ENCODE measurements at places on chromosomes 2 and 18. TPM values are rescaled to one million over a fixed set of nuclear protein-coding genes. Genes with fewer than 3 reads are reported as not detected.

Gene ITPRIPL1
- 4.9 TPM for total RNA-seq

DNA sequence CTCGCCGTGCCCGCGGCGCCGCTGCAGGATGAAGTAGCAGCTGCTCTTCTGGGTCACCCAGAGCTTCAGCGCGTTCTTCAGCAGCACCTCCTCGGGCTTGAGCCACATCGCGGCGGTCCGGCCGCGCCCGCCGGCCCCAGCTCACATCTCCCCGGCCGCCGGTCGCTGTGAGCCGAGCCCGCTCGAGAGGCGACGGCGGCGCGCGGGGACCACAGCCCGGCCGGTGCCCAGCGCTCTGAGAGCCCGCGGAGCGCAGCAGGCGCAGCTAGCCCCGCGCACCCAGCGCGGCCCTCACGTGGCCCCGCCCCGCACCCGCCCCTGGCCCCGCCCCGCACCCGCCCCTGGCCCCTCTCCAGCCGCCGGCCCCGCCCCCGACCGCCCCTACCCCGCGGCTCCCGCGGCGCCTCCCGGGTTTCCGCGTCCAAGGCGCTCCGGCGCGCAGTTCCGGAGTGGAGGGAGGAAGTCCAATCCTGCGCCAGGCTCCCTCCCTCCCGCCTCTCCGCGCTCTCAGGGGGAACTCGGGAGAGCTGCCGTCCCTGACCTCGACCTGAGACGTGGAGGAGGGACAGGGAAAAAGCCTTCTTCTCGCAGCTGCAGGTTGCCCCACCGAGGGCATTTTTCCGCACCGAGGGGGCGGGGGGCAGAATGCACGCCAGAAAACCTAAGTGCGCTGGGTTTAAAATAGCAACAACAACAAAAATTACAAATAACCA, at the start of gene TBC1D8:
TBC1D8 (minus strand) TSS at position 237 of the 713 bp plus-strand sequence; CDS start at position 108, 129 bp downstream.
- DNase-seq: peak; percentile 84

Gene GMCL1
- 16.2 TPM for total RNA-seq

GRCh38 chr2:110973262-110973661, 147.5 kb upstream of the BCL2L11 start:
- DNase-seq: no peak

Gene SIGLEC15
- 0.18 TPM for total RNA-seq

Gene SPP2
- not detected for total RNA-seq

GRCh38 chr2:62450716-62451191, 55.2 kb downstream of the TMEM17 start:
- no peak for DNase-seq

DNA sequence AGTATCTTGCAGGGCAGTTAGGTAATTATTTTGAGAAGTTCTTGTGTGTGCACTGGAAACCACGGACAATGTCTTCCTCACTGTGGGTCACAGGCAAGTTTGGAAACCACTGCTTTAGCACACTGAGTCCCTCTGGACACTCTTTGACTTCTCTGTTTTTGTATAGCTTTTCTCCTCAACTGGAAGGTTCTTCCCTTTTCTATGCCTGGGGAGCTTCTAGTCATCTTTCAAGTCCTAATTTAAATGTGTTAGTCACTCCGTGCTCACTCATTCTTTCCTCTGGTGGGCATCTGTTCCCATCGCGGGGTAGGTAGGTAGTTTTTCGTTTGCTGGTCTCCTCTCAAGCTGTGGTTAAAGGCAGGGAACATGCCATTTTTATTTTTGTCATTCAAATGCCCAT, 32.1 kb downstream of the E2F6 start:
- DNase-seq: no peak

Gene MEP1B
- total RNA-seq: 0.54 TPM

GRCh38 chr2:80154231-80154915, 150.2 kb downstream of the LRRTM1 start:
- no peak for DNase-seq

- no peak for DNase-seq
Measured at GRCh38 chr2:149410701-149411484, 80.5 kb downstream of the LYPD6 start.

GRCh38 chr2:38626326-38627035, 23.8 kb upstream of the HNRNPLL start:
- DNase-seq: no peak

GRCh38 chr2:191249156-191249813, 4.1 kb downstream of the MYO1B start:
- DNase-seq: no peak

DNA sequence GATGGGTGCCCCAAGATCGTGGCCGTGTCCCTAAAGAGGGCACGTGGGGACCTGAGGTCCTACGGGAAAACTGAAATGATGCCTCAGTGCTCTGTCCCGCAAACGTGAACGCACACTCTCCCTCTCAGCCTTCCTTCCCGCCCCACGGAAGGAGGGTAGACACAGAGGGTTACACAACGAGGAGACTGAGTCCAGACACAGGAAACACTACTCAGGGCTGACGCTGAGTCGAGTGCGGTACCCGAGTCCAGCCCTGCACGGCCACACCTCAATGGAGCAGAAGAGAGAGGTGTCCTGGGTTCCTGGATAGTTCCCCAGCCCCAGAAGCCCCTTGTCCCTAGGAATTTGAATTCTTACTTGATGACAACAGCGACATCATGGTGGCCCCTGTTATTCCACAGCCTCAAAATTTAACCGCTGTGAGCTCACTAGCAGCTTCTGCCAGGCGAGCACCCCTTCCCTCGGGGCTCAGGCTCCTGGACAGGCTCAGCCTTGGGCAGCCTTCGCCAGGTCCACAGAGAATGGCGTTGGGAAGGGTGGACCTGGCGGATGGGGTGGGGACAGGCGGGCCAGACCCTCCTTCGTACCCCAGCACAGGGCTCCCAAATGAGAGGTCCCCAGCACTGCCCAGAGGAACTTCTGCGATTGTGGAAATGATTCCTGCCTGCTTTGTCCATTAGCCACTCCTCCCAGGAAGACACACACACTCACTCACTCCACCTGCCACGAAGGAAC, 980 bp upstream of the RNPEPL1 start:
- no peak for DNase-seq

DNA sequence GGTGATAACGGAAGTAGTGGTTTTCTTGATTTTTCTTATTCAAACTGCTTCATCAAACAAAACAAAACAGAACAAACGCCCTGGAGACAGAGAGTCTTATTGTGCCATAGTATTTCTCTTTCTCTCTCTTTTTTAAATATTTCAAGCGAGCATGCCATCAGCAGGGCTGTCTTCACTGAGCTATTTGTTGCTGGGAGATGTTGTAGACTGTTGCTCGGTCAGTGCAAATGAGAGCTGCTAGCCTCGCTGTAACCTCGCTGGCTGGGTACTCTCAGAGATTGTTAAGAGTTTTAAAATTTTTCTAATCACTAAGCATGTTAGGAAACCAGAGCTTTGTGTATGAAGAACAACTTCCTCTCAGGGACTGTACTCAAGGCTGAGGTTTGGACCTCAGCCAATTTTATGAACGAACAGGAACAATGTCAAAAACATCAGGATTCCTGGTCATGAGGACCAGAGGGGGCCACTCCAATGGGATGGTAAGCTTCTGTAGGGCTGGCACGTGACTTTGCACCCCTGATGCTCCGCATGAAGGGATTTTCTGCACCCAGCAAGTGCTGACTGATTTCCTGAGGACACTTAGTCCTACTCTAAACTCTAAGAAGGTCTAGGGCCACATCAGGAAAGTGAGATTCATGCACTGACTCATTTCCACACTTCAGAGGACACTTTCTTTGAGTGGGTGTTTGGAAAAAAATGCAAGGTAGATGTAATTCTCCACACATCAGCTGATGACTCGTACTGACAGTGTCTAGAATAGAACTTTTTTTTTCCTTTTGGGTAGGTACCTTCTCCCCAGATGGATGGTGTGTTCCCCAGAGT, 59.8 kb upstream of the IL1R1 start:
- no peak for DNase-seq

DNA sequence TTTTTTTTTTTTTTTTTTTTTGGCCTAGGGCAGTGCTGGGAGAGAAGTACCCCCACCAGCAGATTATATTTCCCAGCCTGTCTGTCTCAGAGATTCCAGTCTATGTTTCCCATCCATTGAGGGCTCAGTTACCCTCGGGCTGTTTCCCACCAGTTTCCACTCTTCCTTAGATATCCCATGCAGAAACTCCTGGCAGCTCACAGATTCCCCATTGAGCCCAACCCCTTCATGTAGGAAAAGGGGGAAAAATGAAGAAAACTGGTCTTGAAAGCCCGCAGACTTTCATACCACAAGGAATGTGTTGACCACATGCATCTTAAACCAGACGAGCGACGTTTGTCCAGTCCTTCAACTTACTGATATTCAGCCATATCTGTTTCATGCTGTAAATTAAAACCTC, 15.2 kb downstream of the ASXL3 start:
- no peak for DNase-seq

DNA sequence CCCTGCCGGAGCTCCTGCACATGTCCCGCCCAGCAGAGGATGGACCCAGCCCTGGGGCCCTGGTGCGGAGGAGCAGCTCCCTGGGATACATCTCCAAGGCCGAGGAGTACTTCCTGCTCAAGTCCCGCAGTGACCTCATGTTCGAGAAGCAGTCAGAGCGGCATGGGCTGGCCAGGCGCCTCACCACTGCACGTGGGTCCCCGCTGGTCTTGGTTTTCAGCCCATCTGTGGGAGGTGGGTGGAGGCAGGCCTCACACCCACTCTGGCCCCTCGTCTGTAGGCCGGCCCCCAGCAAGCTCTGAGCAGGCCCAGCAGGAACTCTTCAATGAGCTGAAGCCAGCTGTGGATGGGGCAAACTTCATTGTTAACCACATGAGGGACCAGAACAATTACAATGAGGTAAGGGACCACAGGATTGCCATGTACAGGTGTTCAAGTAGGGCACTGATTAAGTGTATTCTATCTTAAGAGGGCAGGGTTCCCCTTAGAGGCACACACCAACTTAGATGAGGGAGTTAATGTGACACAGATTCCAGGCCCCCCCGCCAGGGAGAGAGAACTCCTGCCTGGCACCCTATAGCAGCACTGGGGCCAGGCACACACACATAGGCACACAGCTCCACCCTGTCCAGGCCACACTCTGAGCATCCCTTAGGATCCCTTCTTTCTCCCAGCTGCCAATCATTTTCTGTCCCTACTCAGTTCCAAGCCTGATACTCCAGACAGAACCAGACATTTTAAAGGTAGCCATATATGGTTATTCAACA, 5.4 kb upstream of the CHRNG start:
- no peak for DNase-seq

GRCh38 chr18:12606592-12607315, 51.2 kb downstream of the SPIRE1 start:
- no peak for DNase-seq

GRCh38 chr2:31729442-31730092, 148.8 kb upstream of the SRD5A2 start:
- DNase-seq: no peak
